Activated T-cell treated with anti-CD3 and anti-CD28 coated beads, Interleukin-2, amount 50 U/mL, for 72 hours (primary cell): ENCODE measurements at places on chromosomes 1 and 21. TPM values are rescaled to one million over a fixed set of nuclear protein-coding genes. Genes with fewer than 3 reads are reported as not detected.

REN gene
- total RNA-seq: not detected

GRCh38 chr1:112381324-112382076 is 14.5 kb upstream of the CTTNBP2NL start:
- no peaks in the 10 kb centered on the region for H3K4me1 ChIP-seq
- no peak overlapping the region for H3K4me3 ChIP-seq
- no peak for DNase-seq
- H3K36me3 ChIP-seq: no peaks in the 10 kb centered on the region
- peaks cover 50% of the 10 kb centered on the region for H3K27me3 ChIP-seq
- H3K27ac ChIP-seq: no peak overlapping the region

DNA sequence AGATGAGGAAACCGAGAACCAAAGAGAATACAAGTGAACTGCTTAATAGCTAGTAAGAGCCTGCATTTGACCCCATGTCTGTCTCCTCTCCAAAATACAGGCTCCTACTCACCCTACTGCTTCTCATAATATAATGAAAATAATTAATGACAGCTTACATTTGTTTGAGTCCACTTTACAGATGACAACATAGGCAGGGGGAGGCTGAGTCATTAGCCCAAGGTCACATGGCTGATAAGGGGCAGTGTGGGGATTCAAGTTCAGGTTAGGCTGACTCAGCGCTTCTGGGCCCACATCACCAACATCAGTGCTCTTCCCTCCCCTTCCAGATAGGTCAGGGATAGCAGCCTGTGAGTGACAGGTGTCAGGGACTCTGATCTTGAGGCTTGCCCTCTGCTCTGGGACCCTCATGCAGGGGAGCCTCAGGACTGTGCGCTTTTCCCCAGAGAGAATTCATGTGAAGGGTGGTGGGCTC is 16.2 kb downstream of the AZIN2 start:
- no peaks in the 10 kb centered on the region for H3K27me3 ChIP-seq
- DNase-seq: no peak
- H3K4me1 ChIP-seq: peaks cover 24% of the 10 kb centered on the region
- H3K4me3 ChIP-seq: no peak overlapping the region

DNA sequence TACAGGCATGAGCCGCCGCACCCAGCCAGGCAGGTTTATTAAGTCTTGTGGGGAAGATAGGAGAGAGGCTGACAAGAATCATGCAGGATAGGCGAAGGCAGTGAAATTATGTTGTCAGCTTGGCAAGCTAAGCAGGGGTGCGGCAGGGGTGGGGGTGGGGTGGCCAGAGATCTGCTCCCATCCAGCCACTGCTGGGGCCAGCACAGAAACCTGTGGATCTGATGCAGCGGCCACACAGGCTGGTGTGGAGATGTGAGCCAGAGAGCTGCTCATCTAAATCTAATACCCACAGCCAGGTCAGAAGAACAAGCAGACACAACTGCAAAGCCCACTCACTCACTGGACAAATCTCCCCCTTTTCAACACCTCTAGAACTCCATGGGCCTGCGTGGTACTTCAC is 68.7 kb downstream of the KCTD3 start:
- no peak overlapping the region for H3K4me3 ChIP-seq
- no peak for DNase-seq
- no peaks in the 10 kb centered on the region for H3K36me3 ChIP-seq
- H3K27ac ChIP-seq: no peak overlapping the region

- H3K4me3 ChIP-seq: no peak overlapping the region
- H3K4me1 ChIP-seq: peaks cover 4% of the 10 kb centered on the region
- H3K36me3 ChIP-seq: no peaks in the 10 kb centered on the region
- H3K27me3 ChIP-seq: peaks cover 3% of the 10 kb centered on the region
Observed at GRCh38 chr1:209406168-209406567, 177.3 kb upstream of the CAMK1G start.

KPRP gene
- total RNA-seq: not detected

TRIM63 gene
- 0.35 TPM for total RNA-seq

GRCh38 chr21:40766381-40766780 is 80.6 kb downstream of the DSCAM start:
- DNase-seq: no peak
- no peaks in the 10 kb centered on the region for H3K4me1 ChIP-seq
- peaks cover 2% of the 10 kb centered on the region for H3K36me3 ChIP-seq
- H3K27me3 ChIP-seq: no peaks in the 10 kb centered on the region
- no peak overlapping the region for H3K27ac ChIP-seq
- H3K4me3 ChIP-seq: no peak overlapping the region

OLIG2 gene
- not detected for total RNA-seq
